ENCODE measurements at places on chromosomes 5 and 9. TPM values are rescaled to one million over a fixed set of nuclear protein-coding genes. Genes with fewer than 3 reads are reported as not detected.
A peak's percentile ranks its signal among the peaks of the same experiment; 100 is the strongest.

GRCh38 chr9:116267021-116267420 is 113.4 kb downstream of the PAPPA start:
- DNase-seq: no peak

- DNase-seq: no peak
Measured at GRCh38 chr5:7576023-7576715, 180.2 kb downstream of the ADCY2 start.

GRCh38 chr9:88387036-88387551 is 1.1 kb upstream of the SPIN1 start:
- no peak for DNase-seq

DNA sequence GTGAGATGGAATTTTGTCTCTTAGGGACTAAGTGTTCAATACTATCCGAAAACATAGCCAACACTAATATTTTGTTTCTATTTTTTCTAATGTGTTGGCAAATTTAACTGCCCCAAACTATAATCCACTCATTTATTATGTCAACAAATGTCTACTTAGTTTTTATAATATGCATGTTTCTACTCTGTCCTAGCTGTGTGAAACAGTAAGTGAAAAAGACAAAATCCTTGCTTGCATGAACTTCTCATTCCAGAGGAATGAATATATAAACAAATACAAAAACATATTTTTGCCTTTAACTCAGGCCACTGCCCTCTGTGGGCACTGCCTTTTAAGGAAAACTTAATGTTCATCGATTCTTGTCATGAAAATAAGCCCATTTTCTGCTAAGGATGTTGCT is 1275.4 kb upstream of the CDH18 start:
- DNase-seq: no peak

GRCh38 chr5:129499208-129499852 is 39.2 kb downstream of the ADAMTS19 start:
- no peak for DNase-seq

- peak; percentile 26 for DNase-seq
Measured at GRCh38 chr5:154262342-154262741, 71.8 kb downstream of the GALNT10 start.

DNA sequence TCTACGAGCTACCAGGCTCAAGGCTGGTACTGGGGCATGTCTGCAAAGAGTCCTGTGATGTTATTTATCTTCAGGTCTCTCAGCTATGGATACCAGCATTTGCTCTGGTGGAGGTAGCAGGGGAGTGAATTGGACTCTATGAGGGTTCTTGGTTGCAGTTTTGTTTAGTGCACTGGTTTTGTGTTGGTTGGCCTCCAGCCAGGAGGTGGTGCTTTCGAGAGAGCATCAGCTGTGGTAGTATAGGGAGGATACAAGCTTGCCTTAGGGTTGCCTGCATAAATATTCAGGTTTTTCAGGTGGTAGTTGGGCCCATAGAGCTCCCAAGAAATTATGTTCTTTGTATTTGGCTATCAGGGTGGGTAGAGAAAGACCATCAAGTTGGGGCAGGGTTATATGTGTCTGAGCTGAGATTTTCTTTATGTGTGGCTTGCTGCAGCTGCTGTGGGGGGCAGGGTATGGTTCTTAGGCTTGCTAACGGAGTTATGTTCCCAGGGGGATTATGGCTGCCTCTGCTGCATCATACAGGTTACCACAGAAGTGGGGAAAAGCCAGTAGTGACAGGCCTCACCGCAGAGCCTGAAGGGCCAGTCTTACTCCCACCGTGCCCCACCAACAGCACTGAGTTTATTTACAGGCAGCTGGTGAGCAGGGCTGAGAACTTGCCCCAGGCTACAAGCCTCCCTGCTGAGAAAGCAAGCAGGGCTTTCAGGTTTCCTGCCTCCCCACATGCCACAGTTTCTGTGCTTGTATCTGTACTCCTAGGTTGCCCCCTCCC is 9.7 kb upstream of the RIOK2 start:
- DNase-seq: no peak

DNA sequence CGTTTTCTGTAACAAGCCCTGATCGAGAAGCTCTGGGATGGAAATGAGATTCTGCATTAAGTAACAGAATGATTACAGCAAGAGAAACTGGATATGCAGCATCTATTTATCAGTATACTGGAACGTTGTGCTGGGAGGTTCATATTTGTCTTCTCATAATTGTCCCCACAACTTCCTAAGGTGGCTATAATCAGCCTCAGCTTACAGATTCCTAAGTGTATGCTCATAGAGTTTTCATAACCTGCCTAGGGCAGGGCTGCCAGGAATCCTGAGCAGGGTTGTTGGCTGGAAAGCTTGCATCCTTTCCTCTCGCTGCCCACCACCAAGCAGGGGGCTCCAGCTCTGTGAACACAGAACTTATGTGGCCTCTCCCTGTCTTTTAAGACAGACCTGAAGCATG is 70.2 kb downstream of the FNBP1 start:
- no peak for DNase-seq

The RUSC2 gene
- 85.8 TPM for total RNA-seq

The PPP1R2B gene
- not detected for total RNA-seq

The BARX1 gene
- total RNA-seq: 0.42 TPM

Measured in esophagus muscularis mucosa (tissue), 4 donors.